ENCODE measurements at places on chromosomes 12 and 14.

DNA sequence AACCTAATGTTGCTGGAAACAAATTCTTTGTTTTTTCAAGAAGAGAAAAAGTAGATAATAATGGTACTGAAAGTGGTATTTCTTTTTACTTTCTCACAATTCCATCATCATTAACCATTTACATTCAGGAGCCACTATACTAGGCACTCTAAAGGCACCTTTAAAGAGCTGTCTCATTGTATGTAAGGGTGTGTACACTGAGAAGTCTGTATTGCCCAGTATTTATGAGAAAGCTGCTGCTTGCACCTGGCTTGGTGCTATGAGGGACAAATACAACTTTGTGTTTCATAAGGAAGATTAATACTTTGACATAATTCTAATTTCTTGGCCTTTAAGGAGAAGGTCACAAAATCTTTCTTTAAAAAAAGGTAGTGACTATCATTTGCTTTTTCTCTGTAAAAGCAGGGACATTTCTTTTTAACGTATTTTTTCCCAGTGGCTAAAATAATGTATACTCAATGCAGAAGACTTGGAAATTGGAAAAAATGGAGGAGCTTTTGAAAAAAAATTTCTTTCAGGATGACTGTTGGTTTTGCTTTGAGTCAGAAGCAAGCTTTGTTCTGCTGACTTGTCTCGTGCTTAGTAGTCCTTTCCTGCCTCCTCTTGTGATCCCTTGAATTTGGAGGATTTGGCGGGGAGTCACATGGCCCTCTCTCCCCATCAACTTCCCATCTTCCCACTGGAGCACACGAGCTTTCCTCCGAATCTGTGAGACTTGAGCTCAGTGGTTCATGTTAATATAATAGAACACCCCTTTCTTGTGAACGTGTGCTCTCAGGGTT lies 50.1 kb downstream of the RASSF3 start:
- DNase-seq, result no peak

DNA sequence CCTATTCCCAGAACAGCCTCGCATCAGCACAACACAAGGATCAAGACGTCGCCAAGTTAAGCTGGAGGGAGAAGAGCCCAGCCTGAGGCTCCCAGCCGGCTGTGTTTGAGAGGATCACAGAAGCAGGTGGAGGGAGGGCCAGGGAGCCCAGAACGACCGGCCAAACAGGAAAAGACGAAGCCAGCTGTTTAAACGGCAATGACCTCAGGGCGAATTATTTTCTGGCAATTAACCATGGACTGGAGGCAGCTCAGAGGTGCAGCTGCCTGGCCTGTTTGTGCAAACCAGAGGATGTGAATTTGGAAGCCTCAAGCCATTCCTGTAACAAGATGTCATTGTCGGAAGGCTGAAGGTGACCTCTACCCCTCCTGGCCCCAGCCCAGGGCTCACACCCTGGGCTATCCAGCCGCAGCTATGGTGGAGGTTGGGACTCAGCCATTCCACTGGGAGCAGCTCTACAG lies 175.8 kb upstream of the PRMT8 start:
- no peak for DNase-seq

- no peak for DNase-seq
These were observed 35.7 kb downstream of the HNRNPC start for GRCh38 chr14:21233457-21234076.

- DNase-seq, result no peak
These were observed 68.2 kb downstream of the FBXW8 start for GRCh38 chr12:116978791-116979508.

GRCh38 chr12:110042264-110042663 lies 6.1 kb downstream of the C12orf76 start:
- DNase-seq, result no peak

DNA sequence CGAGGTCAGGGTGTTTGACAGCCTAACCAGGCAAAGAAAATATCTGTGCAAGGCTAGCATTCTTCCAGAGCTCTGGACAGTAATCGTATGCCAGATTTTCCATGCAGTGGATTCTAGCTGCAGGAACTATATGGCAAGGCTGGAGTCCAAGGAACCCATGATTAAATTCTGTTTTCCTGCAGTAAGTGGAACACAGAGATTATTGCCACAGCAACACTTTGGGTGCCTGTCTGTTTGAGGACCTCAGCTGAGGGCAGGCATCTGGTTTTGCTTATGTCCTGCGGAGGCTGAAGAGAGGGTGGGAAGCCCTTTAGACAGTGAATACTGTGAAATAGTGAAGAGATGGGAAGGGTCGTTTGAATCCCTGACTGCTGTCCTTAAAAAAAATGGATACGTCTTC lies 104.4 kb downstream of the DAD1 start:
- DNase-seq, result no peak

Measured in cortex of kidney (tissue), 1 donor.